Stimulated activated CD4-positive, alpha-beta T cell treated with anti-CD3 and anti-CD28 coated beads, TNF-alpha, amount 100 ng/mL, for 48 hours (primary cell): ENCODE measurements at places on chromosomes 7 and 10.

- DNase-seq = no peak
Measured at GRCh38 chr10:17153321-17153720, 23.7 kb upstream of the CUBN start.

DNA sequence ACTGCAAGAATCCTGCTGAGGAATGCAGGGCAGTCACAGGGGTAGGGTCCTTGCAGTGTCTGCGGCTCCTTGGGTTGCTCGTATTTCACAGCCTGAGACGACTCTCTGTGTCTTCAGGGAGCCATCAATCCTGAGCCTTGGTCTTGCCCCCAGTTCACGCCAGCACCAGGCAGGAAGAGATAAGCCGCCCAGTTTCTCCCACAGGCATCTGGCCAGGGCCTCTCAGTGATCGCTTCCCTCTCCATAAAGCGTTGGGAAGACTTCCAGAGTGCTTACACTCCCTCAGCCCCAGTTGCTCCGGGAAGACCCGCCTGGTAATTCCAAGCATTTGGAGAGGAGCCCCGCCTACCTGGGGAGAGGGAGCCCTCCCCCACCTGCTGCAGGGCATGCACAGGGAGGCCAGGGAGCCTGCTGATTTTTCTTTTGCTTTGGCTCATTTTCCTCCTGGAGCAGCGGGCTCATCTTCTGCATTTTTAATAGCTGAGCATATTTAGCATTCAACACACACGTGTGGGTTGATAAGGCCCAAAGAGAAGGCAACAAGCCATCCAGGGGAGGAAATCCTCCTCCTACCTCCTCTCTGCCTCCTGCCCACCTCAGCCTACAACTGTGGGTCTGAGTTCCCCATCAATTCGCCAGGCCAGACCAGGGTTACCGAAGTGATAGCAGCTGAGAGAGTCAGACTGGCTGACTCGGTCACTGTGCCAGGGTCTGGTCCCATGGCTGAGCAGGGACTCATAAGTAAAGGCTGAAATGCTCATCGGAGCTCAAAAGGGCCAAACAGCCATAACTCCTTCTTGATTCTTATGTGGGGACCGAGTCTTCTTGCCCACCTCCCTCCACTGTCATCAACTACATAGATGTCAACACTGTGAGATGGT is 74.4 kb upstream of the EFCAB10 start:
- no peak for DNase-seq

DNA sequence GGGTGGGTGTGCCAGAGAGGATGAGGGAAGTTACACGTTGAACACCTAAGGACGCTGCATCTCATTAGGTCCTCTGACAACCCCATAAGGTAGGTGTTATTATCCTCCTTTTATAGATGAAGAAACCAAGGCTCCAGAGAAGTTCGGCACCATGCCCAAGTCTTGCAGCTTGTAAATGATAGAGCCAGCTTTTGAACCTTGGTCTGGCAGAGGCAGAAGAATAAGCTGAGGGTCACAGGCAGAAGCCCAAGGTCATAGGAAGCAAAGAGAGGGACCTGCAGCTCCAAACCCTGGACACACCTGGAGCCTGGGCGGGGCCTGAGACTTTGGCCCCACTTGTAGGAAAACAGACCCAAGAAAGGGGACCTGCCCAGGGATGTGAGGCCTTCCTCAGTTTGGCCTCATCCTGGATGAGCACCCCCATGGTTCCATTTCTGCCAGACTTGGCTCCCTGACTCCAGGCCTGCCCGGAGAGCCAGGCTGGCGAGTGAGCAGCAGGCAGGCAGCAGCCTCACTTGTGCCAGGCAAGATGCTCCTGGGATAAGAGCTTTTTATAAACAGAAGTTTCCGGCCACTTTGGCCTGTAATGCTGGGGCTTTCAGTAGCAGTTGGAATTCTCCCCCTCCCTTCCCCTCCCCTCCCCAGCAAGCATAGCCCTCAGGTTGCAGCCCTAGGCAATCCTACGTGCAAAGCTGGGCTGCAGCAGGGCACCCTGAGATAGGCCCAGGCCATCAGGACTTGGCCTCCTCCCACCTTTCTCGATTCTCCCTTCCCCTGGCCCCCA is 2.4 kb downstream of the KCNH2 start:
- DNase-seq = no peak

GRCh38 chr7:4631380-4632179 is 50.5 kb upstream of the FOXK1 start:
- no peak for DNase-seq

DNA sequence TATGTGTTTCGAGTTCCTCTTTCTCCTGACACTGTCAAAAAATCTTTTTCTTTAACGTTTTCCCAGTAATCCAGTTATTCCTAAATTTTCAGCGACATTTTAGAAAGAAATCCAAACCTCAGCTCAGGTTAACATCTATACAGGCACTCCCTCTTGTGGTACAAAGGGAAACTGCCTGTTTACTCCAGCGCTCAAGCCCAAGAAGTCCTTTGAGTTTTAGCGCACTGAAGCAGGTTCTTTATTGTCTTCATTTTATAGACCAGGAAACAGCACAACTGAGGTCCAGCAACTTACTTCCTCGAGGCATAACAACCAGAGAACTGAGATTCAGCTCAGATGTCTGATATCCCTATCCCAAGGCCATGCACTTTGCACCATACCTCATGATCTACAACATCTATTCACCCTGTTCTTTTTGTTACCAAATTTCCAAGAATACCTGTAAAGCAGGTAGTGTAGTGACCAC is 287.2 kb upstream of the MKLN1 start:
- no peak for DNase-seq

DNA sequence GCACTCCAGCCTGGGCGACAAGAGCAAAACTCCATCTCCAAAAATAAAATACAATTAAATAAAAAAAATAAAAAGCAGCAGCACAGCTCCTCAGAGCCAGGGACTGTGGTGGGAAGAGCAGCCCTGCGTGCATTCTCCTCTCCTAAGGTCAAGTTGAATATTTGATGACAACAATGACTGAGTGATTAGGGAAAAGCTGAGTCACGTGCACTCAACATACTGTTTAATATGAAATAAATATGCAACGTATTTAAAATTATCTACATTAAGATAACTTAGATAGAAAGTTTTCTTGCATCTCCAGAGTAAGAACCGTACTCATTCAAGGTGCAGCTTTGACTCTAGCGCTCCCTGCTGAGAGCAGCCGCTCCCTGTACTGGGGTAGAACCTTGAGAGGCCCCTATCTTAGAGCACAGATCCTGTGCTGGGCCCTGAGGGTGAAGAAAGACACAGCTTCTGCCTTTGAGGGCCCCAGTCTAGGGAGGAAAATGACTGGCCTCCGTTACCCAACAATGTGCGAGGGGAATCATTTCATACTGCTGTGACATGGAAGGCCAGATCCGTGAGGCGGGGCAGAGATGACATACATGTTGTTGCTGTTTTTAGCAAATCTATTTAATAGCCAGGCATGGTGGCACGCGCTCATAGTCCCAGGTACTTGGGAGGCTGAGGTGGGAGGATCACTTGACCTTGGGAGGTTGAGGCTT is 81.1 kb downstream of the SVIL start:
- DNase-seq = no peak

DNA sequence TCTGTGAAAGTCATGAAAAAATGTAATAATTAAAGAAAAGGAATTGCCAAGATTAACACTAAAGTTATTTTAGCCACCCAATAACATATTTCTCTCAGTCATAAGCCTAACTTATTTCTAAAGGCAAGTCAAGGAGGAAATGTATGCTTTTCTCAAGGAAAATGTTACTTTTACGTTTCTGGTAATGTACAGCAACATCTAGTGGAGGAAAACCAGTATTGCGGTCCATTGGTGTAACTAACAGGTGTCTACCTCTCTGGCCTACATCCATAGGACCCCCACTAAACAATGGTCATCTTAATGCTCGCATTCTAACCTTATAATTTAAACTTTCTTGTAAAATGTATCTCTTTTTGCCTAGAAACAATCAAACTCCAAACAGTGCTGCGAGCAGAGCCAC is 437.5 kb downstream of the KIF20B start:
- DNase-seq = no peak

- DNase-seq = no peak
Measured at GRCh38 chr7:129163875-129164544, 19.5 kb downstream of the TSPAN33 start.

DNA sequence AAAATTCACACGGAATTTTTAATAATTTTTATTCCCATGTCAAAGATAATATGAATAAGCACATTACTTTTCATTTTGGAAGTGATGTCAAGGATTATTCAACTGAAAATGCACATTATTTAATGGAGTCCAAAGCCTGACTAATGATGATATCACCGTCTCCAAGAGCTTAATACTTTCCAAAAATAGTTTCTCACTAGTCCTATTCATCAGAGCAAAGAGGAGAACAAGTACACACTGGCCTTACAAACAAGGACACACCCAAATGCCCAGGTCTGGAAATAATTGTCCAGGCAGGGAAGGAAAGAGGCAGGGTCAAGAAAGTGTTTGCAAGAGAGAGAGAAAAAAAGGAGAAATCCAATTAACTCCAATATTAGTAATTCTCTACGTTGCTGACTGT is 216.8 kb upstream of the CCDC6 start:
- DNase-seq = no peak

GRCh38 chr7:40470817-40471216 is 336.0 kb downstream of the SUGCT start:
- no peak for DNase-seq

GRCh38 chr7:39757604-39758003 is 134.2 kb downstream of the RALA start:
- DNase-seq = no peak

DNA sequence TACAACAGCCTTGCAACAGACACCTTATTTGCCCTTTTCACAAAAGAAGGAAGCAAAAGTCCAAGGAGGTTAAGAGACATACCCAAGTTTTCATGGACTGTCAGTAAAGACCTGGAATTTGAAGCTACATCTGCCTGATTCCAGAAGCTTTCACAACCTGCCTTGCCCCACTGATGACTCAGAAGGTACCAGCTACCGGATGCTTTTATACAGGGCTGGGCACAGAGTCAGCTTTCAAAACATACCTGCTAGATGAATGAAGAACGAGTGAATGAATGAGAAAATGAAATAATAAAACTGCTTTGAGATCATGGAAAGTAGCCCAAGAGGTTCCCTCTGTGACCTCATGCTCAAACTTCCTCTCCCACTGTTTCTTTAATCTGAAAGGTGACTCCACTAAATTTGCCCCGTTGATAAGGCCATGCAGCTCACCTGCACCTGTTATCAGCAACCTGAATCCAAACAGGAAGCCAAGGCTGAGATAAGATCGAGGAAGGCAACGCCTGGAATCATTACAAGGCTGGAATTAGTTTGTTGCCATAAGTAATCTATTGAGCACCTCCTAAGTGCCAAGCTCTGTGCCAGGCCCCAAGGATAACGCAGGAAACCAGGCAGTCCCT is 151.5 kb downstream of the WDR11 start:
- no peak for DNase-seq

- peak; percentile 18 for DNase-seq
Measured at GRCh38 chr7:134458341-134458805, 527 bp downstream of the AKR1B1 start.

- no peak for DNase-seq
Measured at GRCh38 chr10:24393201-24393600, 184.3 kb downstream of the KIAA1217 start.

DNA sequence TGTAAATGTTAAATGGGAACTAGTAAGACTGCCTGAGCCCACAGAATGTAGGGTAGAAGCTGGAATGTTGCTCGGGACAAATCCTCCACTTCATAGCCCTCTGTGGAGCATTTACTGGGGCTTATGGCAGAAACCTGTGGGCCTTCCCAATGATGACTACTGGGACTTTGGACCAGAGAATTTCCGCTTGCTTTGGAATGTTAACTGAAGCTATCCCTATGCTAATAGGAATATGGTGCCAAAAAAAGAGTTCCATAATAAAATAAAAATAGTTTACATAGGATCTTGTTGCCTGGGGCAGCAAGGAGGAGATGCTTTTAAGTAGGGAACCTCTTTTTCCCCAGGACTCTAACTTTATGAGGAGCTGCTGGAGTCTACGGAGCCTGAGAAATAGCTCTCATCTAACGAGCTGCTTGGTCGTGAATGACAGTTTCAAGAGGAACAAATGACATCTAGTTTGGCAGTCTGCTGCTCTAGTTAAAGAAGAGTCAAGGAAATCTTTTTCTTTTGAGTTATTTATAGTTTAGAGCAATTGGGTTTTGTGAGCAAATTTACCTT is 5.7 kb upstream of the DYNC2I1 start:
- DNase-seq = no peak

DNA sequence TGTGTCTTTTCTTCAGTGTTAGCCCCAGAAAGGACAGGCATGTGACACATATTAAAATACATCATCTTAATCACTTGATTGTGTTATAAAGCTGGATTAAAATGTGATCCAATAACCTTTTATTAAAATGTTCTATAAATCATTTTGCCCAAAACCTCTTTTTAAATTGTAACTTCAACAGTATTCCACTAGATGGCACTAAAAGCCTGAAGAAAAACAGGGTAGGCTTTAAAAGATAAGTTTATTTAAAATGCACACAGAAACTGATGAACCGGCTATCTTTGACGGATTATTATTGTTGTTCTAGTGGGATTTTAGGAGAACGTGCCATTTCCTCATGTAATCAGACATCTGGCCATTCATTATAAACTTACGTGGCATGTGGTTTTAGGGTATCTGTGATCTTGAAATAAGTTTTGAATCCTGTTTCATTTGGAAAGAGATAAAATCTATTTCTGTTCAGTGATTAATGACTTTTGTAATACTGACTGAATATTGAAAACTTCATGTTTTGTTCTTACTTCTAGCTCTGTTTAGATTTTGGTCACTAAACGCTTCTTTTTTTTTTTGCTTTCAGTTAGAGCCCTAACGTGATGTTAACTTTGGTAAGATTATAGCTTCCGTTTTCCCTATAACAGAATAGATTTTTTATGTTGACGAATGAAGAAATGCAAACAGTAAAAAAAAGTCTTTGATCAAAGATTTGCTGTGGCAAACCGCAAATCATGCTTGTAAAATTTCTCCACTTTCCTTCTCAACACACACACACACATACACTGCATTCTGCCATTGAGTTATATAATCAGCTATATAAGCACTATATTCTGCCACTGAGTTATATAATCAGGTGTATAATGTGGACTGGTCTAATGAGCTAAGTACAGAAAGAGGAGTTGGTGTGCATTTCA is 13.6 kb downstream of the VPS50 start:
- DNase-seq = no peak

- no peak for DNase-seq
Measured at GRCh38 chr7:18866359-18867036, 250.9 kb downstream of the TWIST1 start.

DNA sequence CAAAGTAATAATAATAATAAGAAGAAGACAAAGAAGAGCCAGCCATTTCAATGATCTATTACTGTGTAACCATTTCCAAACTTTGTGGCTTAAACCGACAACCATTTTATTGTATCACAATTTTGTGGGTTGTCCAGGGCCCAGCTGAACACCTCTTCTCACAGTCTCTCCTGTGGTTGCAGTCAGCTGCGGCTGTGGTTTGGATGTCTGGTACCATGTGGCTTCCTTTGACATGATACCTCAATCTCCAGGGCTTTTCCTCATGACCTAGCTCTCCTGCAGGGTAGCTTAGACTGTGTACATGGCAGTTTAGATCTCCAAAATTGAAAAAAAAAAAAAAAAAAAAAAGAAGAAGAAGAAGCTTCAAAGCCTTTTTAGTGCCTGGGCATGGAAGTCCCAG is 72.6 kb upstream of the NFKB2 start:
- no peak for DNase-seq
